Fibroblast of skin of right biceps (primary cell): ENCODE measurements at places on chromosomes 7 and 10.
A peak's percentile ranks its signal among the peaks of the same experiment; 100 is the strongest.

- no peak for DNase-seq
These were observed 54.6 kb downstream of the AFAP1L2 start for GRCh38 chr10:114349522-114350215.

GRCh38 chr10:33026422-33026821 lies 68.4 kb upstream of the ITGB1 start:
- no peak for DNase-seq

GRCh38 chr10:27997865-27998177 lies 1.1 kb downstream of the ODAD2 start:
- no peak for DNase-seq

- DNase-seq: no peak
These were observed 147.2 kb upstream of the KLF14 start for GRCh38 chr7:130881091-130881798.

GRCh38 chr7:141697211-141697871 lies 4.6 kb downstream of the DENND11 start:
- peak; percentile 65 for DNase-seq

DNA sequence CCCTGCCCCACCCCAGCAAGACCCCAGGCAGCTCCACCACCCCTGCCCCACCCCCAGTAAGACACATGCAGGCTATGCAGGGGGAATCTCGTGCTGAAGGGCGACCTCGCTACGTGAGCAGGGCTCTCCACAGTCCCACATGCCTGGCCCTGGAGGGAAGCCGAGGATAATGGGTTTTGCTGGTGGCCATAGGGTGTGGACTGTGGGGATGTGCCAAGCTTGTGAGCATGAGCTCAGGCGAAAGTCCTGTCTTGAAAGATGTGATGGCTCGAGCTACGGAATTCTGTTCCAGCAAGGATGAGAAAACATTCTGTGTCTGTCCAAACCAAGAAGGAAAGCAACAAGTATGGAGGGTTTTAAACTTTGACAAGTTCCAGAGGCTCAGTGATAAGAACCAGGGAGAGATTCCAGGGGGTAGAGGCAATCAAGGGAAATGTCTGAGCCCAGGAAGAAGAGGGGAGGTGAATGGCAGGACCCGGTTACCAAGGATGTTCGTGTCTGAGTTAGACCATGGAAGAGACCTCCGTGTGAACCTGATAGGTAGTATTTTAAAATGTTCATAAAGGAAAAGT lies 63.1 kb downstream of the PYROXD2 start:
- DNase-seq: no peak

- DNase-seq: no peak
These were observed 83.5 kb upstream of the IKZF1 start for GRCh38 chr7:50221028-50221427.

GRCh38 chr7:114083166-114084001 lies 164.6 kb upstream of the PPP1R3A start:
- peak; percentile 21 for DNase-seq

- peak; percentile 95 for DNase-seq
These were observed 58.6 kb upstream of the EBF3 start for GRCh38 chr10:130022511-130023299.

GRCh38 chr7:101671371-101672356 lies 42.6 kb upstream of the MYL10 start:
- no peak for DNase-seq

DNA sequence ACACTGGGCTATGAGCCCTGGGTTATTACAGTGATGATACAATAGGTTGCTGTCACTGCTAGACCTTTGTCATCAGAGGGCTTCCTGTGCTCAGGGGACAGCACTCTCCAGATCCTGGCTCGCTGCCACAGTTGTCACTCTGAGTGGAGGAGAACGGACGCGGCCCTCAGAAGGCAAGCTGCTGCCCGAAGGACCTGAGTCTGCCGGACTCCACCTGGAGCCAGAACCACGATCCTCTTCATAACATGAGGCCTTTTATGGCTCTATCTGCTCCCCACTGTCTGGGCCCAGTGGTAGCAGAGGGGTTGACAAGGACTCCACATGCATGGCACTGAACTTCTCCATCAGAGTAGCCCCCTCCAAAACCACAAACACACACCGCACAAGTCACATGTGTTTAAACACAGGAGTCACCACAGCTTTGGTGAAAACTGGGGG lies 94.7 kb upstream of the EFCAB10 start:
- no peak for DNase-seq

DNA sequence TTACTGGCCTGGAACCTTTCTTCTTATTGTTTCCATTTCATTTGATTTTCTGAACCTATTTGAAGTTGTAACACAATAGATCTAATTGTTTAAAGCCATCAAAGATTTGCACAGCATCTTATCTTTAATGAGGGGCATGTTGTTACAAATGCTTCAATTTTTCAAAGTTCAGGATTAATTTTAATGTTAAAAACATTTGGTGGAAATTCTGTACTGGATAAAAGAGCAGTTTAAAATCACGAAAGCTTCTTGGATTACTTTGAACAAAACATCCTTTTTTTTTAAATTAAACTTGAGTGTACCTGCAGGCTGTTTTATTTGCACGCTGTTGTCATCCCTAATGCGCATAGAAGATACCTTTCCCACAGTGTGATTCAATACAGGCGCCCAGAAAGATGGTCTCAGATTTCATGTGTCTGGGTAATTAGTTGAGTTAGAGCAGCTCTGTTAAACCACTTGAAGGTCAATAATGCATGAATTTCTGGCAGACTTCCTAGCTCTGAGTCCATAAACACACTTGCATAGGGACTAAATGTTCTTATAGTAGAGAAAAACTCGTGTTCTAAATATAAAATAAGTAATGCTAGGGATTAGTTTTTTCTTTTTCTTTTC lies 29.3 kb upstream of the DDX50 start:
- DNase-seq: peak; percentile 87

GRCh38 chr10:84424731-84425167 lies 96.4 kb downstream of the CCSER2 start:
- peak; percentile 94 for DNase-seq

DNA sequence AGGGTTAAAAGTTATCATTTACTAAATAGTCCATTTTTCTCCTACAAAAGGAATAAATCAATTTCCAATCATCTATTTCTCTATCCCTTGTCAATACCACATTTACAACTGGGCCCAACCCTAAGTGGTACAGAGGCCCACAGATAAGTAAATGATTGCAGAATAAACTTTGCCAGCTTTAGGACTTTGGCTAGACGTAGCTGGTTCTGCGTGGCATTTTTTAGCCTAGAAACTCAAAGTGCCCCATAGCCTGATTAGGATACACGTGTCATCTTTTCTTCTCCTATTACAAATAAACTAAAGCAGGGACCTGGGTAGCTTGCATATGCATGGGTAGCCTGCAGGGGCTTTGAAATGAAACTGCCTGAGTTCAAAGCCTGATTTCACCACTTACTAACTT lies 56.4 kb downstream of the KLF6 start:
- DNase-seq: no peak

DNA sequence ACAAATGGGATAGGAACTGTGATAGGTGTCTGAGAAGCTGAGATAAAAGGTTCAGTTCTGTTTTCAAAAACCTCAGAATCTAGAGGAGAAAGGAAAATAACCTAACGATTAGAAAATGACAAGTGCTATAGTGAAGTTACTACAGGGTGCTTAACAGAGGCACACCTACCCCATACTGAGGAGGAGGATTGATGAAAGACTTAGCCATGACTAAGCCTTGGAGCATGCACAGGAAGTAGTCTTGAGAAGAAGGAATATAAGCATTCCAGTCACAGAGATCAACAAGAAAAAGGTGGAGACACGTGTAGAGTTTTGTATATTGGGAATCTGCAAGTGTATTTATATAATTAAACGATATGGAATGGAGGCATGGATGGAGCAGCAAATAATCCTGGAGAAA lies 1225.5 kb upstream of the CELF2 start:
- peak; percentile 56 for DNase-seq

DNA sequence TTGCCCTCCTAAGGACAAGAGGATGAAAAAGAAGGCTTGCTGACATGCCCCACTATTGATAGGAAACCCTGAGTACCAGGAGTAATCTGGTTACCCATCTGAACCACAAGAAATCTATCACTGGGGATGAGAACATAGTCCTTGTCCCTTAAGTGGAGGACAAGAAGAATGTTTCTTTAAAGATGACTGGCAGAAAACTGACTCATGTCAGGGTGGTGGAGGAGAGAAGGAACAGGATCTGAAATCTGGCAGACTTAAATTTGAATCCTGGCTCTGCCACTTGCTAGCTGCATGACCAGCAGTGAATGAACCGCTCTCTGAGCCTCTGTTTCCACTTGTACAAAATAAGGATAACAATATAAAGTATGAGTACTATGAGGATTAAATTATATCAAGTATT lies 38.9 kb upstream of the XPNPEP1 start:
- DNase-seq: no peak

DNA sequence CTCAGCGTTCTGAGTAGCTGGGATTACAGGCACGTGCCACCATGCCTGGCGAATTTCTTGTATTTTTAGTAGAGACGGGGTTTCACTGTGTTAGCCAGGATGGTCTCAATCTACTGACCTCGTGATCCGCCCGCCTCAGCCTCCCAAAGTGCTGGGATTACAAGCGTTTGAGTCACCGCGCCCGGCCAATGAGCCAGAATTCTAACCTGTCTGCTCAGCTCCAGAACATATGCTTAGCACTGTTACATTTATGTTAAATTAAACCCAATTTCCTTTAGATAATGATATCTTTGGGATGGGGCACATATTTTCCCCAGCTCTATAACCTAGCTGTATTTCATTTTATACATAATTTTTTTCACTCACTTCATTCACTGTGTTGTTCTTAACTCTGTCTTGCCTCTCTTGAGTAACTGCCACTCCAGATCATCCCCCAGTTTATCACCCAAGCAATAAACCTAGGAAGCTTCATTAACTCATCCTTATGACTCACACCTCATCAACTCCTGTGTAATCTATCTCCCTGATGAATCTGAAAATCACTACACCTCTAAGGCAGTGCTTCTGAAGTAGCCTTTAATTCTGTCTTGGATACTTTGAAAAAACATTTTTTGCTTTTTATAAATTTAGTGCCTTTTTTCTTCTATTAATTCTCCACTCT lies 559.7 kb upstream of the ZWINT start:
- no peak for DNase-seq

DNA sequence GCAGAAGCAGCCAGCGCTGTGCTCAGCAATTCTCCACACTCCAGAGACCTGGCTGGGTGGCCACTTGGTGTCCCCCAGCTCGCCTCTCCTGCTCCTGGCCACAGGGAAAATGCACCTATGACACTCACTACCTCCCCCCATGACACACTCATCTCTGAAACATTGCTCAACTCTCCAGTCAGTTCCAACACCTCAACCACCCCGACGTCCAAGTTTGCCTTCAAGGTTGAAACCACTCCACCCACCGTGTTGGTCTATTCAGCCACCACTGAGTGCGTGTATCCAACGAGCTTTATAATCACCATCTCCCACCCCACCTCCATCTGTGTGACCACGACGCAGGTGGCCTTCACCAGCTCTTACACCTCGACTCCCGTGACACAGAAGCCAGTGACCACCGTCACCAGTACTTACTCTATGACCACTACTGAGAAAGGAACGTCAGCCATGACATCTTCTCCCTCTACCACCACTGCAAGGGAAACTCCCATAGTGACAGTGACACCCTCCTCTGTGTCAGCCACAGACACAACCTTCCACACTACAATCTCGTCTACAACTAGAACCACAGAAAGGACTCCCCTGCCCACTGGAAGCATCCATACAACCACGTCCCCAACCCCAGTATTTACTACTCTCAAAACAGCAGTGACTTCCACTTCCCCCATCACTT lies 2.7 kb downstream of the MUC3A start:
- no peak for DNase-seq

DNA sequence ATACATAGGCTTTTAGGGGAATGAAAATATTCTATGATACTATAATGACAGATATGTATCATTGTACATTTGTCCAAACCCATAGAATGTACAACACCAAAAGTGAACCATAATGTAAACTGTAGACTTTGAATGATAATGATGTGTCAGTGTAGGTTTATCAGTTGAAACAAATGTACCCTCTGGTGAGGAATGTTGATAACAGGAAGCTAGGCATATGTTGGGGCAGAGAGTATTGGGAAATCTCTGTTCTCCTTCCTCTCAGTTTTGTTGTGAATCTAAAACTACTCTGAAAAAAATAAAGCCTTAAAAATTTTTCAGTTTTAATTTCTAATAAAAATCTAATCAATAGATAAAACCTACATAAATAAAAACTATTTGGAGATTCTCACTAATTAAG lies 36.9 kb downstream of the C1GALT1 start:
- no peak for DNase-seq

DNA sequence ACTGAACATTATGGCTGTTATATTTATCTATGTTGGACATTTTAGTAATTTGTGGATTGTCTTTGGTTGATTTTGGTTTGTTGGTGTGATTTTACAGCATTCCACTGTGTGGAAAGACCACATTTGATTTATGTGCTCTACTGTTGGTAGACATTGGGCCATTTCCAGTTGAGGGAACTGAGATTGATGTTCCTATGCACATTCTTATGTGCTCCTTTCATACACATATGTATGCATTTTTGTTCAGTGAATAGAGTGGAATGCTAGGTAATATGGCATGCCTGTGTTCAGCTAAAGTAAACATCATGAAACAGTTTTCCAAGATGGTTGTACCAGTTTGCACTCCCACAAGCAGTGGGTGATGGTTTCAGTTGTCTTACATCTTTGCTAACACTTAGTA lies 15.1 kb downstream of the CACNB2 start:
- DNase-seq: peak; percentile 75

- no peak for DNase-seq
These were observed 64.7 kb upstream of the ITGB1 start for GRCh38 chr10:33022691-33023090.
